ENCODE measurements at places on chromosomes 4 and X. TPM values are rescaled to one million over a fixed set of nuclear protein-coding genes. Genes with fewer than 3 reads are reported as not detected.

TGIF2LX gene
- not detected for total RNA-seq

C1QTNF7 gene
- 8.4 TPM for total RNA-seq

C4orf36 gene
- 2.1 TPM for total RNA-seq

DNA sequence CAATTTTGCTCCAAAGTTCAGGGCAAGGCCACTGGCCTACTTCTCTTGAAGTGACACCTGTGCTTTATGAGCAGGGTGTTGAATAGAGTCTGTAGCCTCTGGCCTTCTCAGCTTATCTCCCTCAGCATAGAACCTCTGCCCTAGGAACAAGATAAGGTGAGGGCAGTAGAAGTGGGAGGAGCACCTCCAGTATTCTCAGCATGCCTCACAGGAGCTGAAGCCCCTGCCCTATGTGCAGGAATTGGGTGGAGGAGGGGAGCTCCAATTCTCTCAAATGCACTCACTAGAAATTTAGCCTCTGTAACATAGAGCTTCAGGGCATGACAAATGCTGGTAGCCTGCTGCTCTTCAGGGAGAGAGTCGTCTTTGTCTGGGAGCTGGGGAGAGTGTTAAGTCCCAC is 479.3 kb downstream of the IL1RAPL1 start:
- DNase-seq, result no peak

GRCh38 chrX:94401426-94401825 is 727.4 kb downstream of the FAM133A start:
- no peak for DNase-seq

GRCh38 chr4:148305751-148306150 is 136.5 kb downstream of the NR3C2 start:
- no peak for DNase-seq

DNA sequence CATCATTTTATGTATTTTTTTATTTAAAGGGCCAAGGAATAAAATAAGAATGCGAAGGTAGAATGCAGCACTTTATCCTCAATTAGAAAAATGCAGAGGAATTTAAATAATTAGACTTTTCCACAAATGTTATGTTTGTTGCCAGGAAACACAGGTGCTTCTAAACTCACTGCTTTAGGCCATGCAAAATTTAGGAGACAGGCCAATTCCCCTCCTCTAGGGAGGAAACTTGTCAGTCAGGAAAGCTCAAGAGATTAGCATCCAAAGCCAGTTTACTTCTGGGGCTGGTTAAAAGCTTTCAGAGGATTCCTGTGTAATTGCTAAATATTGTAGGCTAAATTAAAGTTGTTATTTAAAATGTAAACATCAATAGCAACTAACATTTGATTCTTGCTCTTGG is 124.5 kb downstream of the DMD start:
- DNase-seq, result no peak

- no peak for DNase-seq
These were observed 143.5 kb downstream of the HNRNPD start for GRCh38 chr4:82230306-82230705.

- DNase-seq, result no peak
These were observed 6.0 kb upstream of the CWH43 start for GRCh38 chr4:48979914-48980579.

DNA sequence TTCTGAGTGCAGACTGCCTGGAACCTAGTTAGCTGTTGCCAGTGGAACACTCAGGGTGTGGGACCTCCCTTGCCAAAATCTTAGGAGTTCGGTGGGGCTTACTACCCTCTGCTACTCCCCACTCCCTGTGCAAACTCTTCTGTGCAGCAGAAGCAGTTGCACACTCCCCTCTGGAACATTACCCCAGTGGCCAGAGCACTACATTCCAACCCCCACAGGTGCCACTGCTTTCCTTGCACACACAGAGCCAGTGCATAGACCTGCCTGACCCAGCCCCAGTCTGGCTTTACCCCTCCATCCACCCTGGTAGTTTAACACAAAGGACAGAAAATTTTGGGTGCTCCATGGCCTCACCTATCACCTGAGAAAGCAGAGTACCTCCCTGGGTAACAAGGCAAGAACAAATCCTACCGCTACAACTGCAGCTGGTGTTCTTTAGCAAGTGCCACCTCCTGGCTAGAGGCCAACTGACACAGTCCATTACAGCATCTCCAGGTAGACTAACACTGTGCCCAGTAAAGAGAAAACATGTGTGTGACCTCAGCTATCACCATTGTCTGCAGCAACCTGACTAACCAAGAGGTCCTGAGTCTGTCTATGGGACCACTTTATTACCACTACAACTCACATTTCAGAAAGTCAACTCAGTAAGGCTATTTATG is 11.5 kb upstream of the RASSF6 start:
- DNase-seq, result no peak

DNA sequence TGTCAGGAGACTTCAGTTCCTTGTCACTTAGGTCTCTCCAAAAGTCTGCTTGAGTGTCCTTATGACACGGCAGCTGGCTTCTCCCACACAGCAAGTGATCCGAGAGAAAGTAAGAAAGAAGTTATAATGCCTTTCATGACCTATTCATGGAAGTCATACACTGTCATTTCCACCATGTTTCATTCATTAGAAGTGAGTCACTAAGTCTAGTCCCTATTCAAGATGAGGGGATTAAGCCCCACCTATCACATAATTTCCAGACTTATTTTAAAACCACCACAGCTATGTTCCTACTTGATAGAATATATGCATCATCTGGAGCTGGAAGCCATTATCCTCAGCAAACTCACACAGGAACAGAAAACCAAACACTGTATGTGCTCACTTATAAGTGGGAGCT is 25.2 kb upstream of the COL25A1 start:
- DNase-seq, result no peak
